GF-D8 (cell line): ENCODE measurements at places on chromosomes 11 and 22.

- DNase-seq = no peak
Observed at GRCh38 chr11:4464216-4465159, 15.4 kb downstream of the OR52K2 start.

GRCh38 chr11:30458541-30458940 lies 127.6 kb downstream of the MPPED2 start:
- no peak for DNase-seq

DNA sequence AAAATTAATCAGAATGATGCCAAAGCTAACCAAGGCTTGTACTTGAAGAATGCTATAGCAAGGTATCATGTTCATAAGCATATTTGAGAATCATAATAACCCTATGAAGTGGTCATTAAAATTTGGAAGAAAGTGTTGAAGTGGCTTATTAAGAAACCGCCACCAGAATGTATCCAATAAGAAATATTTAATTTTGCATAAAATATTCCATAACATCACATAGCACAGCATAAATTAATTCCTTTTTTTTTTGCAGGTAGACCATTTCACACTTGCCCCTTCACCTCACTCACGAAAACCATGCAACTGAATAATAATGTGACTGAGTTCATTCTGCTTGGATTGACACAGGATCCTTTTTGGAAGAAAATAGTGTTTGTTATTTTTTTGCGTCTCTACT lies at the start of gene OR4C16:
Gene OR4C16 (plus strand): TSS at position 301 of the 400 bp plus-strand sequence. CDS start 0 bp downstream, at position 301.
- DNase-seq = no peak

DNA sequence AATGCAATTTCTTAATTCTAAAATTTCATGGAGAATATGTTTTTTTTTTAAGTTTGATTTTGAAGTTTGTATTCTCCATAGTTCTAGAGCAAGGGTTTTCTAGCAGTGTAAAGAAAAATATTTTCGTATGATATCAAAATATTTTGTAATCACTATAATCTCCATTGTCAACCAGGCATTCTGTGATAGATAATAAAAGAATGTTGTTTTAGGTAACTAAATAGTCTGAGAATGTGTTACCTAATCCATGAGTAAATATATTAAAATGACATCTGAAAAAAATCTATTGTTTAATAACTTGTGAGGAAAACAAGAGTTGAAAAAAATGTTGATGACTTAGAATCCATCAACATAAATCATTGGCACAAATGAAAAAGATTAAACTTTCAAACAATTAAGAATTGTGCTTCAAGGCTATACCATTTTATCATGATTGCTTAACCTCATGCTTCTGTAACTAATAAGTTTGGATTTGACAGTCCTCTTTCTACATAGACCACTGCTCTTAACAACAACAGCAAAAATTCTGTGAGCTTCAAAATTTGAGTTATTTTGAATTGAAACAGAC lies 2211.8 kb downstream of the LRRC4C start:
- no peak for DNase-seq

- DNase-seq = no peak
Observed at GRCh38 chr11:60310407-60310998, 16.6 kb upstream of the MS4A6E start.

GRCh38 chr11:33959855-33960400 lies 68.1 kb upstream of the LMO2 start:
- no peak for DNase-seq

- DNase-seq = no peak
Observed at GRCh38 chr11:112836256-112836602, 125.0 kb upstream of the NCAM1 start.

DNA sequence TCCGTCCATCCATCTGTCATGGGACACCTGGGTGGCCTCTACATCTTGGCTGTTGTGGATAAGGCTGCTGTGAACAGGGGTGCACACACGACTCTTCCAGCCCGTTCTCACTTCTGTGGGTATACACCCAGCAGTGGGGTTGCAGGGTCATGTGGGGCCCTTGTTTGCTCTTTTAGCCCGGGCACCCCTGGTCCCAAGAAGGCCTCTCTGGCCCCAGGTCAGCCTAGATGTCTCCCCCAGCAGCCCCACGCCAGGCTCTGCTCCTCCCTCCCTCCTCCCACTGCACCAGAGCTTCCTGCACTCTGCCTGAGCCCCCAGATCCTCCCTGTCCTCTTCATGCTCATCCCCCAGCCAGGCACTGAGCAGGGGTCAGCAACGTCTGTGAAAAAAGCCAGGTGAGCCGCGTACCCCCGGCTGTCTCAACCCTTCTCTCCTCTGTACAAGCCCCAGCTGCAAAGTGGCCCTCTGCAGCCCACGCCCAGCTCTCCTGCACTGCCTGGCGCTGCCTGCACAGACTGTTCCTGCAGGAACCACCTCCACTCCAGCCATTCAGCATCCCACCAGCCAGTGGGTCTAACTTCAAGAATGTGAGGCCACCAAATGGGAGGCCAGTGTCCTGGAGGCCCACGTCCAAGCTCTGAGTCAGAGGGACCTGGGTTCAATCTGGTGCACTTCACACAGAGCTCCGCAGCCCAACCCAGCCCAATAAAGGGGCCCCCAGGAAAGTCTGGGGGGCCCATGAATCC lies 1508.9 kb downstream of the BRD1 start:
- no peak for DNase-seq

DNA sequence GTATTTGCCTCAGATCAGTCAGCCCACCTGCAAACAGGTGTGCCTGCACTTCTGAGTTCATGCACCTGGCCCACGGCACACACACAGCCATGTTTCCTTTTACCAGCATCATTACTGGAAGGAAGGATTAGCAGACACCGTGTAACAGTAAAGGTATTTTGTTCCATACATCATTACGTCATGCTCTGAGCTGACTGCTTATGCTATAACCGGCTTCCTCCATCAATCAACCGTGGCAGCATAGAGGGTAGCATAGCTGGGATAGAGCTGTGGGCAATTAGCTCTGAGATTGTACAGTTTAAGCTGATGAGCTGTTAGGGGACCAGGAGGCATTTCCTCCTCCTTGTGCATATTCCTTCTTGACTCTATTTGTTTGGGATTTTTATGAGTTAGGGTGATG lies 102.4 kb downstream of the ME3 start:
- DNase-seq = no peak

DNA sequence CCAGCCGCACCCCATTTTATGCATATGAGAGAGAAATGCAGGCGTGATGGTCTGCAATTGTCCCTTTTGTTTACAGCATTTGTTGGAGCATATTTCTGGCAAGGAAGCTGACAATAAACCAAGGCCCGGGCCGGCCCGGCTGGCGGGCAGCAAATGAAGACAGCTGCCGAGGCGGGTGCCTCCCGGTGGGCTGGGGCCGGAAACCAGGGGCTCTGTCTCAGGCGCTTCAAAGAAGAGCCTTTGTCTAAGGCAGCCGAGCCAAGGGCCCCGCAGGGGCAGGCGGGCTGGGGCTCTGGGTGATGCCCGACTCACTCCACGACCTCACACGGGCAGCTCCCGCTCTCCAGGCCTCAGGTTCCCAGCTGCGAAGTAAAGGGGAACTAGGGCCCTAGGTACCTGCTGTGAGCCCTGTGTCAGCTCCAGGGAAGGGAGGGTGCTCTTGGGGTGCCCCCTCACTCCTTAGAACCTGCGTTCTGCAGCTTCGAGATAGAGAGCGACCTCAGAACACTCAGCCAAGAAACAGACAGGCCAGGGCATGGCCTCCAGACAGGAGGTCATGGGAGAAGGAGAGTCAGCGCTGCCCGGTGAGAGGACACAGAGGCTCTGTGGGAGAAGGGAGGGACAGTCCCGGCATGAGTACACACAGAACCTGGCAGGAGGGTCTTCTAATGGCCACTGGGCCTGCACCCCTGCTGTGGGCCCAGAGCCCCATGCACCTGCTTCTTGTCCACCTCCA lies 2.4 kb downstream of the LINC01488 start:
- DNase-seq = no peak

DNA sequence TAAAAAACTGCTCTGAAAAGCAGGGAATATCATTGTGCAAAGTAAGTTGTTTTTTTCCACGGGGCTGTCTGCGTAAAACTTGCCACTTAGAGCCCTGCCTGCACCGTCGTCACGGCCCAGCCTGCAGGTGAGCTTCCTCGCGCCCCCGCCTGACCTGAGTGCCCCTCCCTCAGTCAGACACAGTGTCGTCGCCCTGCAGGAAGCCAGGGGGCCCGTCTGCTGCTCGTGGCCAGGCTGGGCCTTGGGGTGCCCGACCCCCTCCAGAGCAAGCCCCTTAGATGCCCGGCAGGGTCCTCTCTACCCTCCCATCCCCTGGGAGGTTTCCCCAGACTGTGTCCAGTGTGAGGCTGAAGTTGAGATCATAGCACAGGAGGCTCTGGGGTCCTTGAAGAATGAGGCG lies 31.6 kb downstream of the SBF1 start:
- no peak for DNase-seq

GRCh38 chr11:45993531-45994001 lies 71.1 kb downstream of the LARGE2 start:
- no peak for DNase-seq
